Cerebellum (tissue), 4 donors: ENCODE measurements at places on chromosomes 12 and 14. TPM values are rescaled to one million over a fixed set of nuclear protein-coding genes. Genes with fewer than 3 reads are reported as not detected.

The MMP19 gene
- 0.18 TPM for total RNA-seq

The GDF3 gene
- total RNA-seq, result not detected

The KIF26A gene
- total RNA-seq, result 4.5 TPM

The NCKAP5L gene
- 18.4 TPM for total RNA-seq

The RPS6KL1 gene
- total RNA-seq, result 42.4 TPM

The SH2B3 gene
- total RNA-seq, result 3.9 TPM

The MYF5 gene
- total RNA-seq, result not detected

DNA sequence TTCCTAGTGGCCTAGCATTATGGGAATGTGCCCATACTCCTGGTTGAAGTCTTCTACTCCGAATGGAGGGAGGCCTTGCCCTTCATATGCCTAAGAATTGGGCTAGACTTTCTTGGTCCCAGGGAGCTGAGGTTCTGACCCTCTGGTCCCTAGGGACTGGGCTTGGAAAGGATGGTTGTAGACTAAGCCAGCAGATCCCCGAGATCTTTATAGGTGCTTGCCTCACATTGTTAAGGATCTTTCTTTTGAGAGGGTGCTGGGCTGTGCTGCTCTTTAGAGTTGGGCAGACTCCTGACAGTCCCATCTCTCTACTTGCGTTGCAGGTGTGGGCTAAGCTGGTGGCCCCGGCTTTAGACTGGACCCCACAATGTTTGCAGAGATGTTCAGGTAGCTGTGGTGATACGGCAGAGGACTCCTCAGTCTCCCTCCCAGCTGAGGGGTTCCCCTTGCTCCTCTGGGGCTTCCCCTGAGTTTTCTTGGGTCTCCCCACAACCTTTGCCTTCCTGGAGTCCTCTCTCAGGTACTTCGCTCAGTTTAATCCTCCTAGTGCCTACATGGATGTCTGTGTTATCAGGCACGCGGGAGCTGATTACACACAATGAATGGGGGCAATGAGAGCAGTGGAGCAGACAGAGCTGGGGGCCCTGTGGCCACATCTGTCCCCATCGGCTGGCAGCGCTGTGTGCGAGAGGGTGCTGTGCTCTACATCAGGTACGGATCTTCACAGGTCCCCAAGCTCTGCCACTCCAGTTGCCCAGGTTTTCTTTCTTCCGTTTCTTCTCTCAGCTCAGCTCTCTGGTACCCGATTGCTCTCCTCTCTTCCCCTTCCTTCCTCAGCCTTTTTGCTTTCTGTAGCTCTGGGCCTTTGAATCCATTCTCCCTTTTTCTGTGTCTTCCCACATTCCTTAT lies 1.3 kb downstream of the MBD6 start:
- DNase-seq, result no peak

GRCh38 chr14:75648066-75648838 lies 12.4 kb downstream of the ERG28 start:
- DNase-seq, result no peak

- DNase-seq, result no peak
These were observed 80.5 kb upstream of the DACT1 start for GRCh38 chr14:58557242-58557641.

DNA sequence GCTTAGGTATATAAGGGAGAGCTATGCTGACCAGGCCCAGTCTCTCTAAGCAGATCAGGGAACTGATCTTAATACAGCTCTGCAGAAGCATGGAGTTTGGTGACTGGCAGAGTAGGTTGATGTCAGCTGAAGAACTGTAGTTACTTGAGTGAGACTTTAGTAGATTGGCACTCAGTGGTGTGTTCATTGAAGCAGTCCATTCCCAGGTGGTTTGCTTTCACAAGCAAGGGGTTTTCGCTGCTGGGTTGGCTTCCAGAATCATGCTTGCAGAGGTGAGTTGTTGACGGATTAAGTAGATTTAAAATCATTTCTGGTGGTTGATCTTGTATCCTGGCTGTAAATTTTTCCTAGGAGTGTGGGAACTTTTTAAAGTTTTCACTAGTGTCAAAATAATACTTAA lies 6.5 kb upstream of the DHRS7 start:
- DNase-seq, result no peak

DNA sequence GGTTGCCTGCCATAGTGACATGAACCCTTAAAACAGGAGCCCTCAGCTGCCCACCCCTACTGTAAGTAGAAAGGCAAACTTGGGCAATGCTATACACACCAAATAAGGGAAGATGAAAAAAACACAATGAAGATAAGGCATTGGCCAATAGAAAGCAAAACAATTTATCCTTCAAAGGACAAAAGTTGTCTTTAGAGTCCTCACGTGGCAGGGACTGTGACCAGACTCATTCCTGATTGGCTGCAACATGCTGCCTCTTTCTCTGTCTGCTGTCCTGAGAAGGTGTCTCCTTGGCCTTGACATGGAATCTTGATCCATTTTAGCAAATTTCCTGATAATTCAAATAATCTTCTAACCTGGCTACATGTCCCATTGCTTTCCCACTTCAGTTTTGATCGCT lies 131.9 kb downstream of the GPR135 start:
- DNase-seq, result no peak

DNA sequence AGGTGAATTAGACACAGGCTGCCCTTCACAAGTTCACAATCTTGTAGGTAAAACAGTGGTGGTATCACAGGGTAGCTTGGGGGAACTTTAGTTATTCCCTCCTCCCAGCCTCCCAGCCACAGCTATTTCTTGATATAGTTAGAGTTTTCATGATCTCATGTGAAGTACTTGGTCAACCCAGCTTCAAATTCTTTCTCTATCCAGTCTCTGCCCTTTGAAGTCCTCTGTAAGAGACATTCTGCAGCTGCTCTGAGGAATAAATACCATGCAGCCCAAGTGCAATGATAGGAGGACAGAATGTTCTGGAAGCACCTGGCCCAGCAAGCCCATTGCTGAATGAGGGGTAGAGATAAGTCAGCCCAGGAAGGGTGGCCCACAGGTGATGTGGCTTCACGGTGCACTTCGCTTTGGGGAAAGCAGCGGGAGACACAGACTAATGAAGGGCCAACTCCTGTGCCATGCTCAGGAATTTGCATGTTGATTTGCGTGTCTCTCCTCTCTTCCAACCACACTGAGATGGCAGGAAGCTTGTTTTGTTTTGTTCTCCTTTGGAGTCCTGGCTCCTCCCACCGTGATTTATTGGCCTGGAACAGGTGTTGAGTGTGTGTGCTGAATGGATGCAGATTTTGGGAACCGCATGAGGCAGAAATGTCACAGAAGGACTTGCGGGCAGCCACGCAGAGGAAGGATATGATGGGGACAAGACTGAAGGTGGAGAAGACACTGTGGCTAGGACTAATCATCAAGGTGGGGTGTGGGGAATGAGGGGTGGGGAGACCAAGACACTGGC lies 8.0 kb upstream of the TXNRD1 start:
- no peak for DNase-seq

DNA sequence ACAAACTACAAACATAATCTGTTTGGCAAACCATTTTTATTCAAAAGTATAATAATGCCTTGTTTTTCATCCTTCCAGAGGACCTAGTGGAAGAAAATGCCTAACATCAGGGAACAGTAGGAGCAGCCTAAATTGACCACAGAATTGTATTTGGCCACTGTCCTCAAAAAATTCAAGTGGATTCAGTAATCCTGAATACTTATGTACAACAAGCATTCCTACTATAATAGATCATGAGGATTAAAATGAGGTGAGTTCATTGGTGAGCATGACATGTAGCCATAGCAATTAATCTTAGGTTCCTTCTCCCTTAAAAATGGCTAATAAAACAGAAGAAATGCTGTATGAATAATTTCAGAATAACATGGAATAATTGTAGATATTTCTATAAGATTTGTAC lies 209.3 kb downstream of the DAD1 start:
- no peak for DNase-seq

DNA sequence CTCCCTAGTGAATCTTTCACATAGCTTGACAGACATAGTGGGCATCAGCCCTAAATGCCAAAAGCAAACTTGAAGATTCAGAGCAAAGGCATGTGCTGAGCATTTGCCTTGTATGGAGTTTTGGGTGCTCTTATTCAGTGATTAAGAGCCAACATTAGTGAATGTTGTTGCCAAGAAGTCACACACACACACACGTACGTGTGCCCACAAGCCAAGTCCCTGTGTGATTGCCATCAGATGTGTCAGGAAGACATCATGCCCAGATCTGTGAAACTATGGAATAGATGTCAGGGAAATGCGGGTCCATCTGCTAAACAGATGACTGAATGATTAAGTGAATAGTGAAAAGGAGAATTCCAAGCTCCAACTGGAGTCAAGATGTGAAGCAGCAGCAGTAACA lies 149.0 kb downstream of the AKAP6 start:
- no peak for DNase-seq

DNA sequence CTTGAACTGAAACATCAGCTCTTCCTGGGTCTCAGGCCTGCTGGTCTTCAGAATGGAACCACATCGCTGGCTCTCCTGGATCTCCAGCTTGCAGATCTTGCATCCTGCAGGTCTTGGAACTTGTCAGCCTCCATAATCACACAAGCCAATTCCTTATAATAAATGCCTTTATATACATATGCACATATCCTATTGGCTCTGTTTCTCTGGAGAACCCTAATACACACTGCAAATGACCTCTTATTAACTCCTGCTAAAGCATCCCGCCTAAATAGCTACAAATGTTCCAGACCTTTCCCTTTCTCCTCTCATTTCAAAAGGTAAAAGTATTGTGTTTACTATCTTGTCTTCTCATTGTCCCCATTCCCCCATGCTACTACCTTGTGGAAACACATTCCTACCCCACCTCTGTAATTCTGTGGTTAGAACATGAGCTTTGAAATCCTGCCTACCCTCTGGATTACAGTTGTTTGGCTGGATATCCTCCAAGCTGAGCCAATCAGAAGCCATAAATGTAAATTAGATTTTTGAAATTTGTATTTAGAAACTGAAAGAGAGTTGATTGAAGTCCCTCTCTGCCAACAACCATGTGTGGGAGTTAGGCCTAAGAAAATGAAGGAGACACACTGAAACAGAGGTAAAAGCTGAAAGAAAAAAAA lies 58.1 kb downstream of the ANKS1B start:
- DNase-seq, result no peak

DNA sequence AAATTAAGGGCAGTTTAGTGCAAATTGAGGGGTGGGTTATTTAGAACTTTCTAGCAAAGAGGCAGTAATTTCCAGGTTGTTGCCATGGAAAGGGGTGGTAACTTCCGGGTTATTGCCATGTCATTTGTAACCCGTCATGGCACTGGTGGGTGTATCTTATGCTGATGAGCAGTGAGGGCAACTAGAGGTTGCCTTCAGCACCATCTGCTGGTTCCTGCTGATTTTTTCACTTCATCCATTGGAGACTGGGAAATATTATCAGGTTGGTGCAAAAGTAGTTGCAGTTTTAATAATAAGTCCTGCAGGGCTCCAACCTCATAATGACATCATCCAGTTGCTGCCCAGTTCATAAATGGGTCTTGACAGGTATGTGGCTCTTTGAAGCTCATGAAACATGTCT lies 24.4 kb upstream of the SERPINA4 start:
- DNase-seq, result no peak

- no peak for DNase-seq
These were observed 9.9 kb downstream of the ESPL1 start for GRCh38 chr12:53277981-53278380.

DNA sequence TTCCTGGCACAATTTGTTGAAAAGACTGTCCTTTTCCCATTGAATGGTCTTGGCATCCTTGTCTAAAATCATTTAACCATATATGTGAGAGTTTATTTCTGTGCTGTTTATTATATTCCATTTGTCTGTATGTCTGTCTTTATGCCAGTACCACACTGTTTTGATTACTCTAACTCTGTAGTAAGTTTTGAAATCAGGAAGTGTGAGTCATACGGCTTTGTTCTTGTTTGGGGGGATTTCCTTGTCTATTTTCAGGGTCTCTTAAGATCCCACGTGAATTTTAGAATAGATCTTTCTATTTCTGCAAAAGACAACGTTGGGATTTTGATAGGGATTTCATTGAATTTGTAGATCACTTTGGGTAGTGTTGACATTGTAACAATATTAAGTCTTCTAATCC lies 88.5 kb downstream of the MYRFL start:
- no peak for DNase-seq

- no peak for DNase-seq
These were observed 85.6 kb downstream of the LMO3 start for GRCh38 chr12:16520328-16520727.

DNA sequence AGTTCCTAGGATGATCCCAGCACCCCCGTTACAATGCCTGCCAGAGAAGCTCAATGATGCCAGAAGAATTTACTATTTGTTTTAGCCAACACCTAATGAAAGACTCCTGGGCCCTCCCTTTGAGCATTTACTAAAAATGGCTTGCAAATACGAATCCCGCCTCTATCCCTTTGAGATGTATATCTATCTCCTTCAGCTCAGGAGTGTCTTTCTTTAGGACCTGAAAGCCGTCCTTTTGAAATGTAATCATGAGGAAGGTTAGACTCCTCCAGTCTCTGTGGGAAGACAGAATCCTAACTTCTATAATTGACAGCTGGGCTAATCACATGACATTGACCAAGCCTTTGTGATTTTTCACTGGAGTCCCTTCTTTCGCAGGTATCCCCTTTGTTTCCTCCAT lies 19.2 kb upstream of the DYNC1H1 start:
- DNase-seq, result no peak

DNA sequence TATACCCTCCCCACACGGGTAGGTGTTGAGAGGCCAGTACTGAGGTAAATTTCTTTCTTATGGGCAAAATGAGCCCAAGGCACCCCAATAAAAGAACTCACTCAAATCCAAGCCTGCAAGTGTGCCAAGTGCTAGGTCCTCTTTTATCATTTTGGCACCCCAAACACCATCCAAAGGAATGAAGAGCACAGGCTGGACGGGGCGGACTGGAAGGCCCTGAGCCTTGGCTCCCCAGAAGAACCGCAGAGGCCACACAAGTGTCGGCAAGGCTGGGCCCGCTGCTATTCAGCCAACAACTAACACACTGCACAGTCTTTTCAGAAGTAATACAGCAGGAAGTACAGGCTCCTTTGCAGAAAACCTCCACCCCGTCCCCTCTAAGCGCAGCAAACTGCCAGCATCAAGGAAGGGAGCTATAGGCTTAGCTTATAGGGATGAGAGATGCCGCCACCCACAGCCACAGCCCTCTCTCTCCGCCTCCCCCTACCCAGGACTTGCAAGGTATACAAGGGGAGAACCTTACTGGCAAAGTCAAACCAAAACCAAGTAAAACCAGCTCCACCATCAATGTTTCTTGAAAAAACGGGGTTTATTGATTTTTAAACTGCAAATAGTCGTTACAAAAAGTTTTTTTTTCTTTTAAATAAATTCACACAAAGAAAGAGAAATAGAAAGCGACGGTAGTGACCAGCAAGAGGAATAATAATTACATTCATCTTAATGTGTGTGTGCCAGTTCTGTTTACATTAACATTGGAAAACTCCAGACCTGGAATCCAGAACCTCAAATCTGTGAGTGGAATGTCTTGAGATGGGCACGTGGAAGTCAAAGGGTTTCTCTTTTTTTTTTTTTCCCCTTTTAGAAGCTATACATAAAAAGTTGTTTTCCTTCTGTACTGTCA lies 5.5 kb downstream of the ZFP36L1 start:
- no peak for DNase-seq

DNA sequence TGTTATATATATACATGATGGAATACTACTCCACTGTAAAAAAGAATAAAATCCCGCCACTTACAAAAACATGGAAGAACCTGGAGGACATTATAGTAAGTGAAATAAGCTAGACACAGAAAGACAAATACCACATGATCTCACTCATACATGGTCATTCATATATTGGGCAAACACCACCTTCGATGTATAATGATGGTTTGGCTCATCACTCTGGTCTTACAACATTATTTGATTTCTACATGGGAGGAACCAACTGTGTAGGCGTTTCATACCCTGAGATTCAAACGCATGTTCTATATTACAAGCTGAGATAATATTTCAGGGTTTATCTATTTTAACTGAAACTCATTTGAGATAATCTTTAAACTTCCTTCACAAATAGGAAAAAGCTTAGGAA lies 48.3 kb downstream of the ABCD2 start:
- no peak for DNase-seq
